ENCODE measurements at places on chromosomes 2 and 18. TPM values are rescaled to one million over a fixed set of nuclear protein-coding genes. Genes with fewer than 3 reads are reported as not detected.

The ADD2 gene
- polyA plus RNA-seq: not detected

The SGPP2 gene
- polyA plus RNA-seq: not detected

The OBSL1 gene
- polyA plus RNA-seq: 0.53 TPM

GRCh38 chr2:33292981-33293595, 183.4 kb upstream of the RASGRP3 start:
- no peaks in the 10 kb centered on the region for H3K27me3 ChIP-seq
- DNase-seq: no peak
- no peaks in the 10 kb centered on the region for H3K36me3 ChIP-seq
- H3K4me1 ChIP-seq: no peaks in the 10 kb centered on the region
- H3K27ac ChIP-seq: no peak overlapping the region

DNA sequence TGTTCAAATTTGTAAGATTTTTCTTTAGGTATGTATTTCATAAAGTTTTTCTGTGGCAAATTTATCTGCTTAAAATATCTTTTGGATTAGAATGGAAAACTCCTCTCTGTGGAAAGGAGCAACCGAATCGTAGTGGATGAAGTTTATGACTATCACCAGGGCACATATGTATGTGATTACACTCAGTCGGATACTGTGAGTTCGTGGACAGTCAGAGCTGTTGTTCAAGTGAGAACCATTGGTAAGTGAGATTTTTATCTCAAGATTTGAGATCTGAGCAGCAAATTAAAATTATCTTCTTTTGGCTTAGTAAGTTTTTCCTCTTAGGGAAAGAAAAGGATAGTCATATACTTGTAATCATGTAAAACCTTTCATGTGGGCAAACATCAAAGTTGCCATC, 14.2 kb downstream of the IL18RAP start:
- H3K4me1 ChIP-seq: peaks cover 42% of the 10 kb centered on the region
- H3K36me3 ChIP-seq: peaks cover 19% of the 10 kb centered on the region
- no peaks in the 10 kb centered on the region for H3K27me3 ChIP-seq
- no peak for DNase-seq

GRCh38 chr2:130756053-130756873, 923 bp downstream of the AMER3 start:
- peak overlapping the region; percentile 61 for H3K4me3 ChIP-seq
- peak; percentile 43 for DNase-seq
- no peak overlapping the region for H3K27ac ChIP-seq
- peaks cover 6% of the 10 kb centered on the region for H3K4me1 ChIP-seq
- peaks cover 4% of the 10 kb centered on the region for H3K36me3 ChIP-seq
- H3K27me3 ChIP-seq: peaks cover 32% of the 10 kb centered on the region

- no peak for DNase-seq
- H3K27ac ChIP-seq: no peak overlapping the region
- no peak overlapping the region for H3K4me3 ChIP-seq
- no peaks in the 10 kb centered on the region for H3K36me3 ChIP-seq
Observed at GRCh38 chr2:105380432-105381100, 18.3 kb downstream of the FHL2 start.

DNA sequence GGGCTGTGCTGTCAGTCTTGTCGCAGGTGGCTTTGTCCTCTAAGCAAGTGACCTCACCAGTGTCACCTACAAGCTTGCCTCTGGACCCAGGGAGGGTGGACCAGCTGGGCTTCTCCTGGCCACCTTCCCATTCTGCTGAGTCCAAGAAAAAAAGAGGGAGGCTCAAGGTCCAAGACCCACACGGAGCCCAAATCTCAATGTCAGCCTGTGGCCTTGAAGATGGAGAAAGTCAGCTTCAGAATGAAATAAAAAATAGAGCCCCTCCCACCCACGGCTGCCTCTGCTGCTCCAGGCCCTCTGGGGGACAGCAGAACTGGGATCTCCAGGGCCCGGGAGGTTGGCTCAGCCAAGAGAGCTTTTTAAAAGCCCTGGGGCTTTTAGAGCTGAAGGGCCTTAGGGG, 145.9 kb downstream of the TNS1 start:
- no peaks in the 10 kb centered on the region for H3K36me3 ChIP-seq
- no peak for DNase-seq
- no peak overlapping the region for H3K4me3 ChIP-seq

GRCh38 chr2:236309669-236310029, 45.4 kb upstream of the ASB18 start:
- H3K36me3 ChIP-seq: no peaks in the 10 kb centered on the region
- no peaks in the 10 kb centered on the region for H3K4me1 ChIP-seq
- no peak for DNase-seq
- no peak overlapping the region for H3K27ac ChIP-seq
- H3K27me3 ChIP-seq: peaks cover 2% of the 10 kb centered on the region

All from immature natural killer cell (primary cell).